ENCODE measurements at places on chromosomes 13 and 19.

- DNase-seq = no peak
Measured at GRCh38 chr19:7505682-7506384, 10.1 kb upstream of the ZNF358 start.

- no peak for DNase-seq
Measured at GRCh38 chr13:81874253-81874652, 1533.3 kb upstream of the SPRY2 start.

- peak; percentile 43 for DNase-seq
Measured at GRCh38 chr13:95298971-95299621, 2.2 kb downstream of the ABCC4 start.

DNA sequence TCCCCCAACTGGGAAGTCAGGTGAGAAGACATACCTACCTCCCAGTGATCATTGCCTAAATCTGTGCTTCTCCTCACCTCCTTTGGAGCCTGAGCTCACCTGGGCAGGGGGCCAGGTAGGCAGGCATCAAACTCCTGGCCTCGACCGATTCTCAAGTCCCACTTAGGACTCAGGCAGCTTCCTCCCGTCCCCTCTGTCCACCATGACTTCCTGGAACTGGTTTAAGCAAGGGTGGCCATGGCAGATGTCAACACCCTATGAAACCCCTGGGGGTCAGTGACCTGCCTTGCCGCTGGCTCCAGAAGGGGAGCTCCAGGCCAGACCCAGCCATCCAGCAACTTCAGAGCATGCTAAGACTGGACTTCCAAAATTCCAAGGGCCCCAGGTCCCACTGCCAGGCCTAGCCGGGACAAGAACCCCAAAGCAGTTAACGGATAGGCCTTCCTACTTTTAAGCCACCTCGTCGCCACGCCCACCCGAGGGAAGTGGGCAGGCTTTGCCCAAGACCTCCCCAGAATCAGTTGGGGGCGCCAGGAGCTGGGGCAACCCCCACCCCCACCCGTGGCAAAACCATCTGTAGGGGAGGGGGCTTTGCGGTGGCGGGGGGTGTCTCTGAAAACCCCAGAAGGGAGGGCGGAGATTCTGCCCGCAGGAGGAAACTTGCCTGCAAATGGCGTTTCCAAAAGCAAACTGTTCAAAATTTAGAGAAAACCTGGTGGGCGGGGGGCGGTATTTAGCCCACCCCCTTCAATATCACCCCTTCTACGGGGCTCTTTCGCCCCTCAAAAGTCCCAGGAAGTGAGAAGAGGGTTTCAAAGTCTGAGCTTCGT, 657 bp downstream of the PLIN3 start:
- DNase-seq = peak; percentile 48

DNA sequence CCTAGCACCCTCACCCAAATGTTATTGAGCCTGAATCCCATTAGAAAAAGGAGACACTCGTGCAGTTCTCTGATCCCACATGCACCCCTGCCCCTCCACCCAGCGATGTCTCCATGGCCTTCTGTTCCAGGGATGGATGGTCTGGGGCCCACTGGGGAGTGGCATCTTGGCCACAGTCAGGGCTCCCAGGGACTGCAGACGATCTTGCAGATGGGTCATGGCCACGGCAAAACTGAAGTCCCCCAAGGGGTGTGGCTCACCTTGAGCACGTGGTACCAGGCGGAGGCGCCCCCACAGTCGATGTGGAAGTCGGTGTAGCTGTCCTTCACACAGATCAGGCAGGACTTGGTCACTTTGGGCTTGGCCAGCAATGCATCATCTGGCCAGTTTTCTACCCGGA, 130.7 kb downstream of the TUBA3C start:
- no peak for DNase-seq

DNA sequence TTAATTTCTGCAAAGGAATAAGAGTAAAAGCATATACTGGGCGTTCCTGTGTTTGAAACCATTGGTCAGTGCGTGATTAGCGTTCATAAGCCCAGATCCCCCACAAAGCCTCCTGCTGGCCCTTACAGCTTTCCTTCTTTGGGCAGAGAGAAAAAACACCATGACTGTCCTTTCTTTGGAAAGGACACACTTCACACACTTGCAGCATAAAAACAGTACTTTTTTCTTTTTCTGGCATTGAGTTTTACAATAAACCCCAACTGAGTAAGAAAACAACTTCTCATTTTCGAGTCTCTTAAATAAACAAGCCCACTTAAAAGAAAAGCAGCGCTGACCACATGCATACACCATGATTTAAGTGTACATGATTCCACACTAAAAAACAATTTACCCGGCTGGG, 35.8 kb downstream of the SMAD9 start:
- no peak for DNase-seq

GRCh38 chr13:21696865-21697448, 26.1 kb downstream of the FGF9 start:
- no peak for DNase-seq

- DNase-seq = no peak
Measured at GRCh38 chr13:94494026-94494425, 14.5 kb upstream of the DCT start.

DNA sequence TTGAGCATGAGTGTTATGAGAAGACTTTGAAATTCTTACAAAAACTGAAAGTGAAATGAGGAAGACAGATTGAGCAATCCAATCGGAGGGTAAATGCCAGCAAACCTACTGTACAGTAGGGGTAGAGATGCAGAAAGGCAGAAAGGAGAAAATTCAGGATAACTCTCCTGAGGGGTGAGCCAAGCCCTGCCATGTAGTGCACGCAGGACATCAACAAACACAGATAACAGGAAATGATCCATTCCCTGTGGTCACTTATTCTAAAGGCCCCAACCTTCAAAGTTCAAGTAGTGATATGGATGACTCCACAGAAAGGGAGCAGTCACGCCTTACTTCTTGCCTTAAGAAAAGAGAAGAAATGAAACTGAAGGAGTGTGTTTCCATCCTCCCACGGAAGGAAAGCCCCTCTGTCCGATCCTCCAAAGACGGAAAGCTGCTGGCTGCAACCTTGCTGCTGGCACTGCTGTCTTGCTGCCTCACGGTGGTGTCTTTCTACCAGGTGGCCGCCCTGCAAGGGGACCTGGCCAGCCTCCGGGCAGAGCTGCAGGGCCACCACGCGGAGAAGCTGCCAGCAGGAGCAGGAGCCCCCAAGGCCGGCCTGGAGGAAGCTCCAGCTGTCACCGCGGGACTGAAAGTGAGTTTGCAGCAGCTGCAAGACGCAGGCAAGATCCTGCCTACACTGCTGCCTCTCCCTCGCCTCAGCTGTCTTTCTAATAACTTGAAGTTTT, at the start of gene TNFSF13B:
TNFSF13B (plus strand) TSS at position 118 of the 728 bp plus-strand sequence; CDS start at position 296, 178 bp downstream.
- peak; percentile 40 for DNase-seq

GRCh38 chr19:46913852-46914430, 53.1 kb downstream of the ARHGAP35 start:
- DNase-seq = peak; percentile 69

DNA sequence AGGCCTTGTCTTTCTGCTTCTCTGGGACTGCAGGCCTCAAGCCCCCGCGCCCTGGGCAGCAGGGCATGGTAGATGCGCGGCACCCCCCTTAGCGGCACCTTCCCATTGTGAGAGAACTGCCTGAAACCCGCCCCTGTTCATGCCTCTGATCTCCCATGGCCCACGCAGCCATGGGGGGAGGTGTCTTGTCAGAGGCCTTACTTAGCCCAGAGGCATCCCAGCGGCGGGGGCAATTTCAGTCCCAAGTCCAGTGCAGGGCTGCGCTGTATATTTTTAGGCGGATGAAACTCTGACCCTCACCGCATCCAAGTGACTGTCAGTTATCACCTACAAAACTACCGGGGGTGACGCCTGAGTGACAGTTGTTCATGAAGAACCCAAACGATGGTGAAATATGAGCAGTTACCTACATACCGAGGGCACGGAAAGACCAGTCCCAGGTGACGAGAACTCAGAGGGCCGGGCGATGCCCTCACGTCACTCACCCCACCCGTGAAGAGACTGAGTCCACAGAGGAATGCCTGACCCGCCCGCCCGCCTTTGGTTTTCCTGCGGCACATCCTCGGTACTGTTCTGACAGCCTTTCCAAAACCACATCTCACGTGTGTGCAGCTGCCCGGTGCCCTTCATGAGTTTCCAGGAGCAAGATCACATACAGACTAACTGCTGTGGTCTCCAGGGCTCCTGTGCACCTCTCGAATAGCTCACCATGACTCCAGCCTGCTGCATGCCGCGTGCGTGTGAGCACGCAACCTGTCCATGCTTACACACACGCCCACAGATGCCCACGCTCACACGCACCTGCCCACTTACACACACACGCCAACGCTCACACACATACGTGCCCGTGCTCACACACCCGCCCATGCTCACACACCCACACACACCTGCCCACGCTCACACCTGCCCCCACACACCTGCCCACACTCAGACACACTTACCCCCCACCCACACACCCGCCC, 14.4 kb downstream of the IL17D start:
- DNase-seq = no peak

- no peak for DNase-seq
Measured at GRCh38 chr13:50426927-50427326, 411.7 kb downstream of the KCNRG start.

GRCh38 chr13:105763851-105764250, 771.6 kb downstream of the EFNB2 start:
- no peak for DNase-seq

DNA sequence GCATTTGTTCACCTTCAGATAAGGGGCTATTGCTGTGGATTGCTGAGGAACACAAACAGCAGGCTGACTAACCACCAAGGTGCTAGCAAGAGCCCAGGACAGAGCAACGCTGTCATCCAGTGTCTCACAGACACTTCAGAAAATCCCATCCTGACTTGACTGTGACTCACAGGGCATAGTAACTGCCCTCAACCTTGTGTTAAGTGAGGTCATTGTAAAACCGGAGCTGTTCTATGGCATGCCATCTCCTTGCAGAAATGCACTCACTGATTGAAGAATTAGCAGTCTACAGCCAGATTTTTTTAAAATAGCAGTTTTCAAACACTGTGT, 51.1 kb downstream of the TNFRSF19 start:
- DNase-seq = peak; percentile 80

DNA sequence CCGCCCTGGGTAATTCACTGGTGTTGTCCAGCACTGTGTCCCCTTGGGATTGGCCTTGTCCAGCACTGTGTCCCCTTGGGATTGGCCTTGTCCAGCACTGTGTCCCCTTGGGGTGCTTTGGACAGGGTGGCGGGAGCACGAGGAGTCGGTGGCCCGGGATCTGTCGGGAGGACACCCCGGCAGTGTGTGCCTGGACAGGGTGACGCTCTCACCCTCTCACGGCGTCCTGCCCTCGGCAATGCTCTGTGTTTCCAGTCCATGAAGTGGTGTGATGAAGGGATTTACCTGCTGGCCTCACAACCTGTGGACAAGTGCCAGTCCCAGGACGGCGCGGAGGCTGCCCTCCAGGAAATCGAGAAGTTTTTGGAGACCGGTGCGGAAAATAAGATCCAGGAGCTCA, 29.9 kb upstream of the F7 start:
- no peak for DNase-seq

DNA sequence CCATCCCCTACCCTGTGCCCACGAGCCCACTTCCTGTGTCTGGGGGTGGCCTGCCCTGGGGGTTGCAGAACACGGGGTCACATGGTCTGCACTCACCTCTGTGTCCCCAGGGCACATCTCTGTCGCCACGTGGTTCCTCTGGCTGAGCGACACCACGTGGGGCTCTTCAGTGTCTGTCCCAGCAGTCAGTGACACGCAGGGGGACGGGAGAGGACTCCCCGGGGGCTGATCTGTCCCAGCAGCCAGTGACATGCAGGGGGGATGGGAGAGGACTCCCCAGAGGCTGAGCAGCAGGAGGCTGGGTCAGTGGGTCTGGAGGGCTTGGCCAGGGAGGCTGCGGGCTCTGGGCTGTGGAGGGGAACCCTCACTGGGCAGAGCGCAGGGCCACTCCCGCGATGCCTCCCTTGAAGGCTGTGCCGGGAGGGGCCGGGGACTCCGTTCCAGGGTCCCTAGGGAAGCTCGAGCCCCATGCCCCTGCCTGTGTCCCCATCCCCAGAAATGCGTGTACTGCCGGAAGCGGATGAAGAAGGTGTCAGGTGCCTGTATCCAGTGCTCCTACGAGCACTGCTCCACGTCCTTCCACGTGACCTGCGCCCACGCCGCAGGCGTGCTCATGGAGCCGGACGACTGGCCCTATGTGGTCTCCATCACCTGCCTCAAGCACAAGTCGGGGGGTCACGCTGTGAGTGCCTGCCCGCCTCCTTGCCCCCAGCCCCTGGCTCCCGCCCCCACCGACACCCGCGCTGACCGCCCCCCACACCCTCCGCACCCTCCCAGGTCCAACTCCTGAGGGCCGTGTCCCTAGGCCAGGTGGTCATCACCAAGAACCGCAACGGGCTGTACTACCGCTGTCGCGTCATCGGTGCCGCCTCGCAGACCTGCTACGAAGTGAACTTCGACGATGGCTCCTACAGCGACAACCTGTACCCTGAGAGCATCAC, 174.8 kb downstream of the KDM4B start:
- no peak for DNase-seq

DNA sequence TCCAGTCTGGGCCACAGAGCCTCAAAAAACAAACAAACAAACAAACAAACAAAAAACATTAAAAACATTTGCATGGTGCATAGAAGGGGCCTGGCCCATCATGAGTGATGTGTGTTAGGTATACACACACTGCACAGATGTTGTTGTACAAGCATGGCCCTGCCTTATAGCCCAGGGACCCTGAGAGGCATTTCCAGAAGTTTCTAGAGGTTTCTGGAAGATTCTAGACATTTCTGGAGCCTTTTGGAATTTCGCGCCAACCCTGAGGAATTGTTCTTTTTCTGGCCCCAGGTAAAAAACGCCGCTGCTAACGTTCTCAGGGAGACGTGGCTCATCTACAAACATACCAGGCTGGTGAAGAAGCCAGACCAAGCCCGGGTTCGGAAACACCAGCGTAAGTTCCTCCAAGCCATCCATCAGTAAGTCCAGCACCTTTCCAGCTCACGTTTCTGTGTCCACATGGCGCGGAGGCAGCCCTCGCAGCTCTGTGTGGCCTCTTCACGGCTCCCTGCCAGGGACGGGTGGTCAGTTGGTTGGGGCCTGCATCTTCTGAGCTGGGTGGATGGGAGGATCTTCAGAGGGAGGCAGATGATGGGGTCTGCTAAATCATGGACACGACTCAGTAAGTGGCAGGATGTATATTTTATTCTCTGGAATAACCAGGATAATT, 18.4 kb upstream of the ARRDC2 start:
- no peak for DNase-seq

- no peak for DNase-seq
Measured at GRCh38 chr19:49210108-49210900, 52.7 kb downstream of the TRPM4 start.

- peak; percentile 70 for DNase-seq
Measured at GRCh38 chr19:4454747-4455718, 2.6 kb downstream of the UBXN6 start.

DNA sequence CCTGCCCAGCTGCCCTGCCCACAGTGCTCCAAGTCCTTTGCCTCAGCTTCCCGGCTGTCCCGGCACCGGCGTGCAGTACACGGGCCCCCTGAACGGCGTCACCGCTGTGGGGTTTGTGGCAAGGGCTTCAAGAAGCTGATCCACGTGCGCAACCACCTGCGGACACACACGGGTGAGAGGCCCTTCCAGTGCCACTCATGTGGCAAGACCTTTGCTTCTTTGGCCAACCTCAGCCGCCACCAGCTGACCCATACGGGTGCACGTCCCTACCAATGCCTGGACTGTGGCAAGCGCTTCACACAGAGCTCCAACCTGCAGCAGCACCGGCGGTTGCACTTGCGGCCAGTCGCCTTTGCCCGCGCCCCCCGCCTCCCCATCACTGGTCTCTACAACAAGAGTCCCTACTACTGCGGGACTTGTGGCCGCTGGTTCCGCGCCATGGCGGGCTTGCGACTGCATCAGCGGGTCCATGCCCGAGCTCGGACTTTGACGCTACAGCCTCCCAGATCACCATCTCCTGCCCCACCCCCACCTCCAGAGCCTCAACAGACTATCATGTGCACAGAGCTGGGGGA, 5.7 kb downstream of the ZNF526 start:
- DNase-seq = no peak

GRCh38 chr13:25662516-25662915, 290.7 kb downstream of the ATP8A2 start:
- DNase-seq = no peak

Data from AG10803 (cell line).